ENCODE measurements at places on chromosomes 16 and 17.
A peak's percentile ranks its signal among the peaks of the same experiment; 100 is the strongest.

GRCh38 chr17:69602972-69603371, 188.5 kb downstream of the MAP2K6 start:
- no peak for DNase-seq

DNA sequence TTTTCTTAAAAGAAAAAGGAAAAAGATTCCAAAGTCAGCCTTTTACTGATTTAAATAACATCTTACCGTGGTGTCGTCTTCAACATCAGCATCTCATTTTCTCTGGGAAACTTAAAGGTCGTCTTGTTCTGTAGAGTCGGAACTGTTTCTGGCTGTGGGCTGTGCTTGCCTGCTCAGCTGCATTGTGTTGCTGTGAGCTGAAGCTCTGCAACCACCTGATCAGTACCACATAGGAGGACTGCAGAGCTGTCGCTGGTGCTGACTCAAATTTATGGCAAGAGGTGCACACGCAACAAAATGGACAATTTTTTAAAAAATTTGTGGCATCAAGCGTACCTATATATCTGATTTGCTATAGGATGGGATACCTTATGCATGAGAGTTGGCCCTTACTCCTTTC, at the start of gene OMG:
TSS of gene OMG (minus strand) at position 150 of the 400 bp plus-strand sequence. CDS start 908 bp downstream, outside the sequence.
- no peak for DNase-seq

- DNase-seq: no peak
Measured at GRCh38 chr16:3908951-3909437, 28.5 kb upstream of the CREBBP start.

GRCh38 chr17:65163990-65164495, 26.9 kb downstream of the RGS9 start:
- DNase-seq: no peak

GRCh38 chr16:58768145-58768544, 34.0 kb upstream of the GOT2 start:
- DNase-seq: no peak

DNA sequence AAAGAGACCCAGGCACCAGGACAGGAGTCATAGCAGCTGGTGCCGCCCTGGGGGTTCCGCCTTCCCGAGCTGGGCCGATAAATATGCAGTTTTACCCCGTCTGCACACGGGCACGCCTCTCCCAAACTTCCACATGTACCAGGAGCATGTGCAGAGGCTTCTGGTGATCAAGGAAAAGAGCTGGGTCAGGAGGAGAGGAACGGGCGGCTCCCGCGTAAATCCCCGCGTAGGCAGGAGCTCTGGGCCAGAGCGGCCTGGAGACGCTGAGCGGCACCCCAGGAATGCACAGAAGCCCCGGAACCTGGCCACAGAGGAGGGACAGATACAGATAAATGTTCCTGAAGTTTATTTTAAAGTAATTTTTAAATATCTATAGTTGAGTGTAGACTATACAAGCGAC, 46.6 kb upstream of the METRNL start:
- DNase-seq: no peak

GRCh38 chr17:49928837-49929475, 40.0 kb upstream of the DLX4 start:
- no peak for DNase-seq

DNA sequence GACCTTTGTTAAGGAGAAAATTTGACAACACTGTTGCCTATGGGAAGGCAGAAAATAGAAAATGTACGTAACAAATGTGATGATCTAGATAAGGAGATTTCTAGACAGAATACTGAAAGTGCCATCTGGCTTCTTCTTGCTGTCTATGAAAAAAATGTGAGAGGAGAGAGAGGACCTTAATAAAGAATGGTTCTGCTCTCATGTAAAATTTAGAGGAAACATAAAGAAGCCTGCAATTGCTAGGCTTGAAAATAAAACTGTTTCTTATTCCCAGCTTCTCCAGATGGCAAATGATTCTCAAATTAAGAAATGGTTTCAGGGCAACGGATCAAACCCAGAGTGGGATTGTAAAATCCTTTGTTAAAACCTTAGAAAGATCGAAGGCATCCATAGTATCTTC, 128.5 kb downstream of the CDK5R1 start:
- no peak for DNase-seq

DNA sequence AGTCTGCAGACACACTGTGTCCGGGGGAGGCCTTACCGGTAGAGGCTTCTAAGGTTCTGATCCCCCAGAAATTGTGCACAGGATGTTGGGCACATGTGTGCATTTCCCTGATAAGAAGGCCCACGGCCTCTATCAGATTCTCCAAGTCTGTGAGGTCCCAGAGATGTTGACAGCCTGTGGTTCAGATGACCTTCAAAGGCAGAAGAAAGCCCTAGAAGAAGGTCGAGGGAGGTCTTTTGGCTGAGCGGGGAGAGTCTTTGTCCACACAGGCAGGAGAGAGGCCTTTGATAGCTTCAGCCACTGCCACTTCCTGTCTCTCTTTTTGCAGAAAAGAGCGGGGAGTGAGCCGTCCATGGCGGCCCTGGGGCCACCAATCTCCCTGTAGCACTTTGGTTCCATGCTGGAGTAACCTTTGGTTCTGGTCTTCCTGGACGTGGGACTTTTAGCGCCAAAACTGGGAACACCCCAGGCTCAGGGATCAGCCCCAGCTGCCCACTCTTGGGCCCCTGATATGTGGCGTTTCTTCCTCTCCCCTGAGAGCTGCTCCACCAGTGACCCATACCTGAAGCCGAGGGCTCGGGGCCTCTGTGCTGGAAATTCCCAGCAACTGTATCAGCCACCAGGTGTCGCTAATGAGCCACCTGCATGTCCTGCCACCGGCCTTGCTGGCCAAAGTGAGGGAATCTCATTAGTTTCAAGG, 28.1 kb upstream of the LGALS9 start:
- DNase-seq: peak; percentile 41

DNA sequence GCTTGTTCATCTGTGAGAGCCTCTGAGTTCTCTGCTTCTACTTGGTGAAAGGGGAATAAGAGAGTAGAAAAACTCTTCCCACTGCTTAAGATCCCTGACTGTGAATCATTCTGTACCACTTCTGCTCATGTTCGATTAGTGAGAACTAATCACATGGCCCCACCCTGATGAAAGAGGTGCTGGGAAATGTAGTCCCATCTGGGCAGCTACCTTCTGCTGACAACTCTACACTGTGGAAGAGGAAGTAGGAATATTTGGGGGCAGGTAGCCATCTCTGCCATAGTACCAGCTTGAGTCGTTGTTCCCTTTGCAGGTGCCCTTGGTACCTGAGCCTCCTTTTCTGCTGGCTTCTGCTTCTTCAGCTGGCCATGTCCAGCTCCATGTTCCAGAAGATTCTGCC, 29.9 kb downstream of the NKD1 start:
- DNase-seq: no peak
